Left ventricle myocardium superior (tissue), 1 donor: ENCODE measurements at places on chromosomes 16 and 17.

GRCh38 chr17:29582254-29582765, 7.1 kb downstream of the GIT1 start:
- no peak for DNase-seq

DNA sequence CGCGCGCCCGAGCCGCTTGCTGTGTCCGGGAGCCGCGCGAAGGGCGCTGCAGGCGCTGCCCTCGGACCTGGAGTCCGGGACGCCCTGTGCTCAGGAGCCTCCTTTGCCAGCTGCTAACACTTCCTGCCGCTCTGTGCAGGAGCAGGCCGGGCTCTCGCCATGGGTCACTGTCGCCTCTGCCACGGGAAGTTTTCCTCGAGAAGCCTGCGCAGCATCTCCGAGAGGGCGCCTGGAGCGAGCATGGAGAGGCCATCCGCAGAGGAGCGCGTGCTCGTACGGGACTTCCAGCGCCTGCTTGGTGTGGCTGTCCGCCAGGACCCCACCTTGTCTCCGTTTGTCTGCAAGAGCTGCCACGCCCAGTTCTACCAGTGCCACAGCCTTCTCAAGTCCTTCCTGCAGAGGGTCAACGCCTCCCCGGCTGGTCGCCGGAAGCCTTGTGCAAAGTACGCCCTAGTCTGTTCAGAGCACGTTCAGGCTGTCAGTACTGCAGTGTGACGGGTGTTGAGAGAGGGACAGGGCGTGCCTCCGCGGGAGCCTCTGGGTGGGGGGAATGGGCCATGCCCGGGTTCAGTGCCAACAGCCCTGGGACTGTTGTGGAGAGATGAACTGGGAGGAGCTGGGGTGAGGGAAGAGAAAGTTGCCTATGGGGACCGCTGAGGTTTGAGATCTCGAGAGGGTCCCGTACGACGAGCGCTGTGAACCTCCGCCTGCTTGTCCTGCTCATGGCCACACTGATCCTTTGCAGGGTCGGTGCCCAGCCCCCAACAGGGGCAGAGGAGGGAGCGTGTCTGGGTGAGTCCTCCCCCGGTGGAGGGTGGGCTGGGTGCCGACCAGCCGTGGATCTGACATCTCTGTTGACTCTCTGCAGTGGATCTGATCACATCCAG, 1.3 kb downstream of the ZNF276 start:
- peak; percentile 83 for DNase-seq

DNA sequence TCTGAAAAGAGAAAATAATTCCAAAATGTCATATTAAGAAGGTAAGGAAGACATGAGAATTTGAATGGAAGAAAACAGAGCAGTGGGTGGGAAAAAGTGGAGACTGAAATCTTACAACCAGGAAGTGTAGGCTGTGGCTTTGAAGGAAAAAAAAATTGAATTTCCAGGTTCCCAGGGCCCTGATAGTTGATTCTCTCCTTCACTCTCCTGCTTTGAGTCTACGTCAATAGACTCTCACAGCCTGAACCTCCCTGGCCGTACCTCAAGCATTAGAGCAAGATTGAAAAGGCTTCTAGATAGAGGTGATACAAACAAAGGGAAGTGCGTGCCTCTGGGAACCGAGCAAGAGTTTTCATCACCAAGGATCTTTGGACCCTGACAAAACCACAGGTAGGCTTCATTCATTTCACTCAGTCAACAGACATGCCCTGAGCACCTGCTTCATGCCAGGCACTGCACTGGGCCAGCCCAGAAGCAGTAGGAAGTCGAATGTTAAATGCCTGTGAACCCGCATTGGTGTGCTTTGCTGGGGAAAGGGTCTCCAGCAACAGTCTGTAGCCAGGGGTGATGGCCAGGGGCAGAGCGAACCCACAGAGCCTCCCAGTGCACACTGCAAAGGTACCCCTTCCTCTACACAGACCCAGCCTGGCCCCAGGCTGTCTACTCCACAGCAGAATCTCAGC, 163.9 kb downstream of the SLC39A11 start:
- DNase-seq, result no peak

GRCh38 chr16:48531011-48531962, 78.7 kb downstream of the N4BP1 start:
- DNase-seq, result peak; percentile 73

GRCh38 chr17:57794841-57795240, 49.7 kb upstream of the CCDC182 start:
- DNase-seq, result no peak

GRCh38 chr16:77402118-77402517, 32.7 kb downstream of the ADAMTS18 start:
- DNase-seq, result no peak

- DNase-seq, result peak; percentile 50
These were observed 78.3 kb upstream of the CIBAR2 start for GRCh38 chr16:85190572-85190971.

GRCh38 chr16:16149710-16150116, 73.6 kb downstream of the ABCC6 start:
- no peak for DNase-seq

DNA sequence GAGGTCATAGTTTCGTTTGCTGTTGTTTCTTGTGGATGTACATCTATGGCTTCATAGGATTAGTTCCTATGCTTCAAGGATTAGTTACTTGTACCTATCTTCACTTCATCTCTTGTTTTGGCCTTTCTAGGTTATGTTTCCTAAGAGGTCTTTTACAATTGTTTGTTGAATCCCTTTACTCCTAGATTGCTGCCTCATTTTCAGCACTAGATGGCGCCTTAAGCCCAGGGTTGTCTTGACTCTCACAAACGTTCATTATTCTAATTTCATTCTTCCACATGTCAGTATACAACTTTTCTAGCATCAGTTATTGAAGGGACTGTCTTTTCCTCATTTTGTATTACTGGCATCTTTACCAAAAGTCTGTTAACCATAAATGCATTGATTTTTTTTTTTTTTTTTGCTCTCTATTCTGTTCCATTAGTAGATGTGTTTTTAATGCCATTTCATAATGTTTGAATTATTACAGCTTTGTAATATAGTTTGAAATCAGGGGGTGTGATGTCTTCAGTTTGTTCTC, 45.0 kb upstream of the NACA2 start:
- no peak for DNase-seq

DNA sequence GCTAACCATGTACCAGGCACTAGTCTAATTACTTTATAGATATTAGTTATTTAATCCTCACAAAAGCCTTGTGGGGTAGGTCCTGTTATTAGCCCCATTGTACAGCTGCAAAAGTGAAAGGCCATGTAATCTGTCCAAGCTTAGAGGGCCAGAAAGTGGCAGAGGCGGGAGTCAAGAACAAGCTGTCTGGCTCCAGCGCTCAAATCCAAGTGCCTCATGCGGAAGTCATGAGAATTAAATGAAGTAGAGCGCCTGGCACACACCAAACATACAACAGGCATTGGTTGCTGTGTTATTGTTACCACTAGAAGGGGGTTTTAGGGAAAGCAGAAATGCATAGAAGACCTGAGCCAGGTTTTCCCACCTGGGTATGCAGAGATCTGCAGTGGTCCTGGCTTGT, 1.2 kb downstream of the AQP8 start:
- no peak for DNase-seq

DNA sequence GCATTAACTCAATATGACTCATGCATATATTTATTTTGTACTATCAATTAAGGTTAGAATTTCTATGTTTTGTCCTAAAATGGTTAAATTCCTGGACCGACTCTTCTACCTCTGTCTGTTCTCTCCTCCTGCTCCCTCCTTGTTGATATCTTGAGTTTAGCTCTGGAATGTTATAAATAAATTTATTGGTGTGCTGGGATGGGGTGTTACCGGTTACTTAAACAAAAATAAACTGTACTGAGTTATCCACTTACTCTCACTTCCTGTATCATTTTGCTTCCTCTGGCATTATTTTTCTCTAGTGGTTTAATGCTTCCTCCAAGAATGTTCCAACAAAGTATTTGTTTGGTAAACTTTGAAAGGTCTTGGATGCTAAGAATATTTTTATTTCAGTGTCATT, 120.1 kb downstream of the ABCA8 start:
- DNase-seq, result no peak

DNA sequence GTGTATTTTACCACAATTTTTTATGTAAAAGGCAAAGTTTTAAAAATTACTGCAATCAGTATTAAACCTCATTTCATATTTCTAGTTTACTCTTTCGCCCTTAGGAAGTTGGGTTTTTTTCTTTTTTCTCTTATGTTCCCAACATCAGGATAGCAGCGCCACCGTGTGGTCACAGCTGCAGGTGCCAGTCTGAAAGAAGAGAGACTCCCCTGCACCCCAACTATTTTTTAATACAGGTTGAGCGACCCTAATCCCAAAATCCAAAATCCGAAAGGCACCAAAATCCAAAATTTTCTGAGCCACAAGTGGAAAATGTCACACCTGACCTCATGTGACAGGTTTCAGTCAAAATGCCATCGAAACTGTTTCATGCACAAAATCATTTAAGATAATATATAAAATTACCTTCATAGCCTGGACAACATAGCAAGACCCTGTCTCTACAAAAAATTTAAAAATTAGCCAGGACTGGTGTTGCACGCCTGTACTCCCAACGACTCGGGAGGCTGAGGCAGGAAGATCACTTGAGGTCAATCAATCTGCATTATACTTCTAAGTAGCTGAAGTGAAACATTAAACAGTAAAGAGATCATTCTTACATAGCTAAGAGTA, 21.8 kb upstream of the ASGR2 start:
- peak; percentile 87 for DNase-seq
